Right atrium auricular region (tissue), 2 donors: ENCODE measurements at places on chromosomes 7 and 10. TPM values are rescaled to one million over a fixed set of nuclear protein-coding genes. Genes with fewer than 3 reads are reported as not detected.

GRCh38 chr10:52682766-52683165 lies 89.8 kb downstream of the MBL2 start:
- no peak for DNase-seq

DNA sequence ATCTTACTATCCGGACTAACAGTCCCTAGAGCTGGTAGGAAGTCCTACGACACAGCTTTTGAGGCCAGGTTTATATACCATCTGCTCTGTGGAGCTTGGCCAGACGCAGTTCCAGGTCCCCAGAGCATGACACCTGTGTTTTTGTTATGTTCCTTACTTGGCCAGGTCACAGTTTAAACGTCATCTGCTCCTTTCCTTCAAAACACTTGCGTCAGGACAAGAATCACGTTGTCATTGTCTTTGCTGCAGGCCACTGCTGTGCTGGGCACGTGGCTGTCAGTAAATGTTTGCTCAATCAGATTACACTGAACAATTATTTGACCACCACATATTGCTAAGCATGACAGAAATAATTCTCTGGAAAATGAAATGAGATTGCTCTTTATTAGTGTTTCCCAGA lies 23.9 kb downstream of the SLC18A2 start:
- DNase-seq, result no peak

DNA sequence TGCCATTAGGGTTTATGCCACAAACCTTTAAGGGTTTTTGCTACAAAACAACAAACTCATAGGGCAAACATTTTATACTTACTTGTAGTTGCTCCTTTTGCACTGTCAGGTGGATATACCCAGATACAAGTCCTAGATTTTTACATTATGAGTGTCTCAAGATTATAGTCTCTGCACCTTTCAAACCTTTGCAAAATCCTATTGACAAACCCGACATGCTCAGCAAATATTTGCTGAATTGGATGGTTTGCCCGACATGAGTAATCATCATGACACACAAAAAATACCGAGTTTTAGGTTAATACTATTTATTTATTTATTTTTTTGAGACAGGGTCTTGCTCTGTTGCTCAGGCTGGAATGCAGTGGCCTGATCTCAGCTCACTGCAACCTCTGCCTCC lies 117.3 kb downstream of the SLC25A13 start:
- no peak for DNase-seq

GRCh38 chr10:1316121-1316808 lies 260.1 kb downstream of the WDR37 start:
- no peak for DNase-seq

DNA sequence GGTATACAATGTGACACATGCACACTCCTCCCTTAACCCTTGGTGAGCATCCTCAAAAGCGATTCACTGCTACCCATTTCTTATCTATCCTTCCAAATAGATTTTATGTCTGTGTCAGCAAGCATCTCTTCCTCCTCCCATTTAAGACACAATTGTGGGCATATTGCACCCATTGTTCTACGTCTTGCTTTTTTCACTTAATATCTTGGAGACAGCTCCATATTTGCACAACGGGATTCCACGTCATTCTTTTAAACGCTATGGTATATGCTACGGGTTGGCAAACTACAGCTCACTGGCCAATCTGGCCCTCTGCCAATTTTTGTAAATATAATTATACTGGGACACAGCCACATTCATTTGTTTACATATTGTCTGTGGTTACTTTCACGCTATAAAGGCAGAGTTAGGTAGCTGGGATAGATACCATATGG lies 88.6 kb downstream of the RNF216 start:
- DNase-seq, result no peak

- no peak for DNase-seq
These were observed 42.1 kb upstream of the AHR start for GRCh38 chr7:17256375-17256774.

DNA sequence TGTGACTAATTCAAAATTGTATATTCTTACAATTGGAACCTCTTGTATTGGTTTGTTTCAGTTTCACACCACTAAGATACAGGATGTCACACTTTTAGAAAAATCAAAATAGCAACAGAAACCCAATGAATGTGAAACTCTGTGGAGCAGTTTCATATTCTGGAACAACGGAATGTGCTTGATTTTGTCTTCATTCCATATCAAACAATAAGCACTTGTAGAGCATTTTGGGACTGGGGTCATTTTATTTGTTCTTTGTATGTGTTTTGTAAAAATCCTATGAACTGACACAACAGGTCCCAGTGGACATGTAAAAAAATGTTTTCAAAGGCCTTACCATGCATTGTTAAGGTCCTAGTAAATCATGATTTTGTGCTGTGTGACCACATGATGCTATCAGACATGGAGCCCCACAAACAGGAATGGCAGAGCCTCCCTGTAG lies 123.1 kb downstream of the DKK1 start:
- DNase-seq, result no peak

- no peak for DNase-seq
These were observed 342.9 kb downstream of the AUTS2 start for GRCh38 chr7:69941077-69941651.

DNA sequence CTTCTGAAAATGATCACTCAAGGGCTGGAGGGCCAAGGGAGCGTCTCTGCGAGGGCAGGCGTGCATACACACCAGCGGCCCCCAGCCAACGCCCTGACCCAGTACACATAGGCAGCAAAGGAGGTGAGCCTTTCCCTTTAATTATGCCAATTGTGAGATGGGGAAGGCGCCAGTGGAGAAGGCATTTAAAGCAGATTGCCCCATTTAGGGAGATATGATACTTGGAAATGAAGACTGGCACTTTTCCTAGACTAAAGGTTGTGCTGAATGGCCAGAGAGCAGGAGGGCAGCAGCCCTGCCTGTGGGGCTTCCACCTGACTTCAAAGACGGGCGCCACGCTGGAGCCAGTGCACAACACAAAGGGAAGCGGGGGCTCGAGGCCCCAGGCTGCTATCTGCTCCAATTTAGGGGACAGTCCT lies 24.1 kb downstream of the HIPK2 start:
- DNase-seq, result no peak

DNA sequence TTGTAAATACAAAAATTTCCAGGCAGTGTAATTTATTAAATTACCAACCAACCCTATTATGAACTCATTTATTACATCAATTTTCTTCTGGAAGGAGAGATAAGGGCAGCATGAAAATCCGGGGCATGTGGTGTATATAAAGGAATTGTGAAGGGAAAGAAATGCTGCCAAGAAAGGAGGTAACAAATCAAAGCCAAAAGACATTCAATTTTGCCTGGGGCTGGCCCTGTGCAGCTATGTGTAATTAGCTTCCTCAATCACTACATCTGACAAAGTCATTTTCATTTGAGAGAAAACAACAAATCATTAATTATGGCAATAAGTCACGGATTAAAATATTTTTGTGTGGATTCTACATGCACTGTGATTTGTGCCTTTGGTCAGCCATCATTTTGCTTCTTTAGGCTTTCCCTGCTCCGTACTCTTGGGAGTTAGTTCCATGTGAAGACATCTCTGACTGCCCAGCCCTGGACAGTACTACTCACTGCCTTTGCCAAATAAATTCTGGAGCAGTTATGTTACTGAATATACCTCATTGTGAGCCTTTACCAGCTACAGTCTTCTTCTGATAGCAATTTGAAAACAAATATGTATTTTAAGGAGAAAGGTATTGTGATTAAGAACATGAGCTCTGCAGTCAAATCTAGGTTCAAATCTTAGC lies 191.7 kb downstream of the RELN start:
- no peak for DNase-seq

DNA sequence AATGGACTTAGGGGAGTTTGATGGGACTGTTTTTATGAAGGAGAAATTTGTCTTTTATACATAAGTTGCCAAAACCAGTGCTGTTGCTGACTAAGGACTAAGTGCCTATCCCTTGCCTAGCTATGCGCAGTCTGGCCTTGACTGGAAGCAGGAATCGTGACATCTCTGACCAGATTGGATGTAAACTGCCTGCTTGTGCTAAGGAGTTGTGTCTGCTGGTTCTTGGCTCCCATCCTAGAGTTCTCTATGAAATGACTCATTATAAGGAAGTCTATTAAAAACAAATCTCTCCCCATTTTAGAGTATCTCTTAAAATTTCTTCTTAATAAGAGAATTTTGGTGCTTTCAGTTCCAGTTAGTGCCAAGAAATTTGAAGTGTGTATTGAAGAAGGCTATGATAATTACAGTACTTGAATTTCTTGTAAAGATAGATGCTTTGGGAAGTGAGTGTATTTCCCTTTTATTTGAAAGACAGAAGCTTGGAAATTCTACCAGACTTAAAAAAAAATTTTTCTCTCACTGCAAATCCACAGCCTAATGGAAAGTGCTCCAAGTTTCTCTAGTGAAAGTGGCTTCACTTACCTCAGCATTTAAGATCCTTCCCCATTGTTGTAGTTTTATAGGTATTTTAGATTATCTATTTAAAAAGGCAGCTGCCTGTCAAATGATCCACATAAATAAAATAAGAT lies 77.6 kb downstream of the BICC1 start:
- no peak for DNase-seq

GRCh38 chr7:130951976-130952876 lies 218.2 kb upstream of the KLF14 start:
- DNase-seq, result no peak

- no peak for DNase-seq
These were observed 74.0 kb upstream of the ST8SIA6 start for GRCh38 chr10:17528306-17528862.

- DNase-seq, result no peak
These were observed 78.8 kb downstream of the RALA start for GRCh38 chr7:39702133-39702532.

DNA sequence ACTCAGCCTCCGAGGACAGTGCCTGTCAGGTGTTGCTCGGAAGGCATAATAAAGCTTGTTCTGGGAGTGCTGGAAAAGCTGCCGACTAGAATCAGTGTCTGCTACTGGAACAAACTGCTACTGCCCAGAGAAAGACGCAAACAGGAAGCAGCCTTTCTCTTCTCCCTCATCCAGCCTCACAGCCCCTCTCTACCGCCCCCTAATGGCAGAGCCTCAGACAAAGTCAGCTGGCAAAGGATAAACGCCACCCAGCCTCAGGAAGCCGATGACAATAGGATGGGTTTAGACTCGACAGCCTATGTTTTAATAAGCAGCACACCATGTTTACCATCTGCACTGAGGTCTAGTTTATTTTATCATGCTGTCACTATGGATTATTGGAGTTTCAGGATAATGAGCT lies 169.5 kb upstream of the LYZL1 start:
- DNase-seq, result no peak

- no peak for DNase-seq
These were observed 223.2 kb downstream of the SH2D4B start for GRCh38 chr10:80760914-80761371.

- DNase-seq, result no peak
These were observed 39.6 kb upstream of the SHH start for GRCh38 chr7:155851892-155852291.

DNA sequence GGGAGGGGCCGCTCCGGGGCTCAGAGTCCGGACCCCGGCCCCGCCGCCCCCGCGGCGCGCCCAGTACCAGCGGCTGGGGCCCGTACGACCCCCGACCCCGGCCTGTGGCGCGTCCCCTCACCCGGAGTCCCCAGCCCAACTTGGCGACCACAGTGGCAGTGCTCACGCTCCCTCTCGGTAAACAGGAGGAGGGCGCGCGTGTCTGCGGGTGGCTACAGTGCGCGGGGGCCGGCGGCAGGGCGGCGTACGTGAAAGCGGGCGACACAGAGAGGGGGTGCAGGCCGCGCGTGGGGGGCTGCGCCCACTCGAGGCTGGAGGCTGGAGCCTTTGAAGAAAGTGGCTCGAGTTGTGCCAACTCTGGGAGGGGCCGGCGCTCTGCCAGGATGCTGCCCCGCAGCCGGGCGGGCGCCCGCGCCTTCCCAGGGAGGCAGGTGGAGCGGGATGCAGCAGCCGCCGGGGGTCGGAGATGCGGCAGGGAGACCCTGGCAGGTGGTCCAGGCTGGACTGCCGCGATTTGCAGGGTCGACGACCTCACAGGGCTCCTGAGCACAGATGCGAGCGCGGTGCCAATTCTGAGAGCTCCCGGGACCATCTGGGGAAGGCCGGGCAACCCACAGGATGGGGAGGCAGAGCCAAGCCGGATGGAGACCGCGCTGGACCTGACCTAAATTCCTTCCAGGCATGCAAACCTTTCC lies 655 bp downstream of the PTPRE start:
- DNase-seq, result no peak

DNA sequence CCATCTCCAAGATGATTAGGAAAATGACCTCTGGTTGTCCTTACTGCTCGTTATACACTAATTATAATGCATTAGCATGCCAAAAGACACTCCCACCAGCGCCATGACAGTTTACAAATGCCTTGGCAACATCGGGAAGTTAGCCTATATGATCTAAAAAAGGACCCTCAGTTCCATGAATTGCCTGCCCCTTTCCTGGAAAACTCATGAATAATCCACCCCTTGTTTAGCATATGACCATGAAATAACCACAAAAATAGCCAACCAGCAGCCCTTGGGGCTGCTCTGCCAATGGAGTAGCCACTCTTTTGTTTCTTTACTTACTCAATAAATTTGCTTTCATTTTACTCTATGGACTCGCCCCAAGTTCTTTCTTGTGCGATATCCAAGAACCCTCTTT lies 41.6 kb upstream of the KCNMA1 start:
- no peak for DNase-seq

DNA sequence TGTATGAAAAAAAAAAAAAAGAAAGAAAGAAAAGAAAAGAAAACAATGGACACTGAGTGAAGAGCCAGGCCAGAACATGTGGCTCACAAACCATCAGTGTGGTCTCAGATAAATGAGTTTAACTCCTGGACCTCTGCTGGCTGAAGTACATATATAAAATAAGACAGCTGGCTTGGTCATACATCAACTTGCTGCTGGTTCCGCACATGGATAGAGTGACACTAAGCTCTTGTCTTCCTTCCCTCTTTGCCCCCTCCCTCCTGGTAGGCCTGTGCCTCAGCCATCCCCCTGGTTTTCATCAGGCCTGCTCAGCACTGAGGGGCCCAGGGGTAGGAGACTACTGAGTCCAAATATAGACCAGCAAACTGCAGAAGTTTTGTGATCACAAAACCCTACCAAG lies 58.1 kb upstream of the DGKI start:
- DNase-seq, result no peak

GRCh38 chr10:35355971-35356724 lies 19.8 kb downstream of the CCNY start:
- DNase-seq, result no peak

GRCh38 chr7:82507365-82507975 lies 63.9 kb upstream of the CACNA2D1 start:
- no peak for DNase-seq

- DNase-seq, result no peak
These were observed 2.6 kb downstream of the LUC7L2 start for GRCh38 chr7:139362302-139362701.

The AIMP2 gene
- 38.4 TPM for total RNA-seq

The OLAH gene
- not detected for total RNA-seq

The DPYSL4 gene
- total RNA-seq, result 4.1 TPM

The ADRA2A gene
- 1.4 TPM for total RNA-seq

The PLAC9 gene
- total RNA-seq, result 36.3 TPM

The KBTBD2 gene
- 22.4 TPM for total RNA-seq

The ITGB8 gene
- total RNA-seq, result 8.6 TPM

The C10orf71 gene
- total RNA-seq, result 34.9 TPM

The ASZ1 gene
- not detected for total RNA-seq

The ZNF511 gene
- 31.9 TPM for total RNA-seq

The FBXL13 gene
- total RNA-seq, result 1.6 TPM
